GM04503 (cell line): ENCODE measurements at places on chromosomes 1 and 21.

GRCh38 chr1:9331558-9332346 lies 39.1 kb downstream of the SPSB1 start:
- DNase-seq = no peak

- DNase-seq = no peak
Measured at GRCh38 chr1:220682901-220683576, 7.1 kb upstream of the C1orf115 start.

- no peak for DNase-seq
Measured at GRCh38 chr1:183024317-183025009, 1.2 kb downstream of the LAMC1 start.

DNA sequence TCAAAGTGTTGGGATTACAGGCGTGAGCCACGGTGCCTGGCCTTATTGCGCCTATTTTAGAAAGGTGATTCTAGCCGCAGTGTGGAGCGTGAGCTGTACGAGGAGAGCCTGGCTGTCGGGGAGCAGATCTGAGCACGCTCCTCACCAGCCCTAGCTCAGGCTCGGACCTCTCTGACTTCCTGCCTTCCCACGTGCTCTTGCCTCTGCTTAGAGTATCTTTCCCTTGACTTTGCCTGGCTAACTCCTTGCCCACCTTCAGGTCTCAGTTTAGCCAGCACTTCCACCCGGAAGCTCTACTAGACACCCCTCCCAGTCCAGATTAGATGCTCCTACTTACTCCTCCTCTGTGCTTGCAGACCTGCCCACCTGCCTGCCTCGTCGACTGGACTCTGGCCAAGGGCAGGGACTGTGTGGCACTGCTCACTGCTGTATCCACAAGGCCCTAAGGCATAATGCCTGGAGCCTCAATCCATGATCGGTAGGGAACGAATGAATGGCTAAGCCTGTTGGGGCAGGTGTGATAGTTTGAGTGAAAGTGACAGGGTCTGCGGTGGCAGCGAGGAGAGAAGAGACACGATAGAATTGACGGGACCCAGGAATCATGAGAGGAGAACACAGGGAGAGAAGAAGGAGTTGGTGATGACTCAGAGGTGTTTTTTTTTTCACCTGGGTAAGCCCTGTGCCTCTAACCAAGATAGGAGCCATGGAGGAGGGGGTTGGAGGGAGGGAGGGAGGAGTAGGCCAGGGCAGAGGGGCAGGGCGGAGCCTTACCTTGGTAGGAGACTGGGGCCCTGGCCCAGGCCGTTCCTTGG lies 28.1 kb upstream of the WASF2 start:
- DNase-seq = no peak

DNA sequence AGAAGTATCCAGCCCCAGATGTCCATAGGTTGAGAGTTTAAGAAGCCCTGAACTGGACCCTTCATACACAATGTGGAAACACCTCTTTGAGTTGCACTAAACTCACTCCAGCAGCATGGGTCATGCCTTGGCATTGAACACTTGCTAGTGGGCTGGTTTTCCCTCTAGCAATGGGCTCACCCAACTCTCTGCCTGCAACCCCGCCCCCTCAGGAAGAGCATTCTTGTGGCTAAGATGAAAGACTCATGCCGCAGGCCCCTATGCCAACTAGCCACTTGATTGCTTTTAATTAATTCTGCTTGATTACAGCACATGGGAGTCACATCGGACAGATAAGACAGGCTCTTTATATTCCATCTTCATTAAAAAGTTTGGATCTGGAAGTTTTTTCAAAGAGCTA lies 136.5 kb upstream of the GJB5 start:
- DNase-seq = no peak

DNA sequence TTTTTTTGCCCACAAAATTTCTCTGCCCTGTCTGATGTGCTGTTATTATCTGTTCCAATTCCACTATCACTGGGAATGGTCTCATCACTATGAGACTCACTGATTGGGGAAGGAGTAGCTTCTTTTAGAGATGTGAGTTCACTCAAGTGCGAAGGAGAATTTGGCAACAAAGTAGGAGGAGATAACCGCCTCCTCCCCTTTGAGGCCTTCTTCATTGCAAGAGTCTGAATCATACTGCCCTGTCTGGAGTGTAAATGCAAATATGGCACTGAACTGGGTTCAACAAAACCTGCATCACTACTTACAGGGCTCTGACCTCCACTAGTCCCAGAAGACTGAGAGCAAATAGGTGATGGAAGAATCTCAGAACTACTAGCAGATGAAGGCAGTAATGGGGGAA lies 83.4 kb downstream of the ASH1L start:
- DNase-seq = no peak

DNA sequence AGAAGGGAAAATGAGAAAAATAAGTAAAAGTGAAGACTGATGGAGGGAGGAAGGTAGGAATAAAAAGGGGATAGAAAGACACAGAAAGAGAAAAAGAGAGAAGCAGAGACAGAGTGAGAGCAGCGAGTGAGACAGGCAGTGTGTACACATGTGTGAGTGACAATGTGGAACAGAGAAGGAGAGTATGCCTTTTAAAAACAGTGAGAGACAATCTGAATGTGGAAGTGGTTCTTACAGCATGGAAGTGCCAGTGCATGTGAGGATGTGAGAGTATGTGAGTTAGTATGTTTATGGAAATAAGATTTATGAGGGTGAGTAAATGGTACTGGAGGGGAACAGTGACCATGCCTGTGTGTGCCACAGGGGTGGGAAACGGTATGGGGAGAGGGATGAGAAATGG lies 1.2 kb downstream of the NEGR1 start:
- no peak for DNase-seq

DNA sequence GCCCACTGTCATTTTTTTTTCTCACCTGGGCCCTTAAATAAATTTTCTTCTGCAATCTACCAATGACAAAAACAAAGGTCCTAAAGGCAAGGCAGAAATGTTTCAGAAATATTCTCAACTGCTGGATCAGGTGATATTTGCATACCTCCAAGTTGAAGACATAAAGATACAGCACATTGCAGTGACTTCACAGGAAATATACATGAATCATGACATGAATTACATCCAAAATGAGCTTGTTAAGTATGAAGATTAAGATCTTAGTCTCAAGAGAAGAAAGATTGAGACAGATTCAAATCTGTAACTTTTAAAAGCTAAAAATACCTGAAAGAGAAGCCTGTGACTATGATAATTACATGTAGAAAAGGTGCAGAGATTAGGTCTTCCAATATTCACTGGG lies 207.8 kb downstream of the SIPA1L2 start:
- no peak for DNase-seq

DNA sequence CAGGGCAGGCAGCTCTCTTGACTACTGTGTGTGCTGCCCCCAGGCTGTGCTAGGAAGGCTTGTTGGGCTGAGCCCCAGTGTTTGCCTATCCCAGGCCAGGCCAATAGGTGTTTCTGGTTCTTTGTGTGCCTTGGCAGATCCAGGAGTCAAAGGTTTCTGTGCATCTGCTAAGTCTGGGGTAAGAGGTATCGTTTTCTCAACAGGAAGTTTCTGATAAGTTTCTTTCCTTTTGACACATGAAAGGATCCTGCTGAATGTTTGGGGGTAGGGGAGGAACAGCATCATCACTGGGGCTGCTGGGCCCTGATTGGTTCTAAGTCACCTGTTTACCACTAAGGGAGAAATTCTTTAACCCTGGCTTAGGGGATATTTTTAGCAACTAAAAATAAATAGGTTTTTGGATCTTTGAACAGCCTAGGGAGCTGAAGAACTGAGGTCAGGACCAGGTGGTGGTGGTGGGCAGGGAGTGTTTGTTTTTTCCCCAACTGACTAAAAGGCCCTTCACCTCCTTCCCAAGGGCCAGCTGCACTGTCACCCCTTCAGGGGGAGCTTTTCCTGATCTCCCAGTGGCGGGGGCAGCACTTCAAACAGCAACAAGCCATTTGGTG lies 85.1 kb downstream of the KCNN3 start:
- no peak for DNase-seq

GRCh38 chr1:220219136-220219442 lies 53.2 kb downstream of the RAB3GAP2 start:
- no peak for DNase-seq

- no peak for DNase-seq
Measured at GRCh38 chr1:16026723-16027484, 5.1 kb downstream of the CLCNKA start.

DNA sequence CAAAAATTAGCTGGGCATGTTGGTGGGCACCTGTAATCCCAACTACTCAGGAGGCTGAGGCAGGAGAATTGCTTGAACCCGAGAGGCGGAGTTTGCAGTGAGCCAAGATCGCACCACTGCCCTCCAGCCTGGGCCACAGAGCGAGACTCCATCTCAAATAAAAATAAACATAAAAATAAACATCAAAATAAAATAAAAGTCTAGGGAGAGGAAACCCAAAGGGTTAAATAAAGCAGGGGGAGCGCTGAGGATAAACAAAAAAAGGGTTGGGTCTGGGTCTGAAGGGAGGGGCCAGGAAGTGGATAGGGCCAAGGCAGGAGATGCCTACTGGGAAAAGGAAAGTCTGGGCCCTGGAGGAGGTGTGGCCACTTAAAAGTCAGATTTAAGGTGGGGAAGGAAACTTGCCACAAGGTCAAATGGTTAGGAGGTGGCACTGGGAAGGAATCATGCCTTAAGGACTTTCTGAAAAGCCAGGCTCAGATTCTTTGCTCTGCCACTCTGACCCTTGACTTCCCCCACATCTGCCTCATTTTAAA lies 150.0 kb downstream of the ADSS2 start:
- DNase-seq = no peak

GRCh38 chr1:200128081-200128480 lies 100.6 kb downstream of the NR5A2 start:
- no peak for DNase-seq

GRCh38 chr1:229278120-229278741 lies 7.3 kb downstream of the RAB4A start:
- DNase-seq = no peak

GRCh38 chr1:184755226-184756065 lies 788 bp upstream of the EDEM3 start:
- no peak for DNase-seq

GRCh38 chr1:14616632-14617396 lies 18.3 kb downstream of the KAZN start:
- no peak for DNase-seq

- peak; percentile 51 for DNase-seq
Measured at GRCh38 chr1:98325646-98326440, 335.7 kb upstream of the SNX7 start.

DNA sequence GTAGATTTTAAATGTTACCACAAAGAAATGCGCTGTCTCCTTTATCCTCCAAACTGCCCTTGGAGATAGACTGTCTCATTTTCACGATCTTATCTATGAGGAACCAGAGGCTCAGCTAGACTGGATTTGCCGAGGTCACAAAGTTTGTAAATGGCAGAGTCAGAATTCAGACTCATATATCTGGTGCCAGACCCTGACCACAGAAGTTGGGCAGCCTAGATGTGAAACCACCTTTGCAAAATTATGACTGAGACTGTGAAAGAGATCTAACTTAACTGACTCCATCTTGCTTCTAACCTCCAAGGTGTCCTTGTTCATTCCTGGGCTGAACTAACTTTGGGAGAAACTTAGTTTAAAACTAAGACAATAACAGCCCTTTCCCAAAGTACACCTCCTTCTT lies 14.1 kb downstream of the CNR2 start:
- DNase-seq = no peak

DNA sequence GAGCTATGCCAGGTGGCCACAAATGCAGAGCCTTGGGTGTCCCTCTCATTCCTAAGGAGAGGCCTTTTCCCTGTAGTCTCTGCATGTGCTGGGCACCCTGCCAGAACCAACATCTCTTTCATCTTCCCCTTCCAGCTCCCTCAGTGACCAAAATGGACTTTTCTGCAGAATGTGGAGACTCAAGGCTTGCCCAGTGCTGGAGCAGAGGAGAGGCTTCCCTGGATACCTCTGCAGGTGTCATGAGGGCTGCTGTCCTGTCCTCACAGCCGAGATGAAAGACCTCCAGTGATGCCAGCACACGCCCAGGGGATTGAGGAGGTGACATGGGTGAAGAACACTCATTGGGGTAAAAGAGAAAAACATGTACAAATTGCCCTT lies 347.0 kb upstream of the AJAP1 start:
- no peak for DNase-seq

- no peak for DNase-seq
Measured at GRCh38 chr1:179155615-179156014, 73.7 kb downstream of the TOR3A start.

- DNase-seq = no peak
Measured at GRCh38 chr1:86150553-86151055, 6.0 kb downstream of the COL24A1 start.

- no peak for DNase-seq
Measured at GRCh38 chr21:26457817-26458216, 115.3 kb downstream of the CYYR1 start.

GRCh38 chr1:153465811-153466636 lies 5.6 kb upstream of the S100A7 start:
- DNase-seq = no peak

GRCh38 chr21:30289215-30289614 lies at the start of gene KRTAP25-1:
TSS of gene KRTAP25-1 (minus strand) at chr21:30289514. CDS start at chr21:30289490, 24 bp downstream.
- no peak for DNase-seq

DNA sequence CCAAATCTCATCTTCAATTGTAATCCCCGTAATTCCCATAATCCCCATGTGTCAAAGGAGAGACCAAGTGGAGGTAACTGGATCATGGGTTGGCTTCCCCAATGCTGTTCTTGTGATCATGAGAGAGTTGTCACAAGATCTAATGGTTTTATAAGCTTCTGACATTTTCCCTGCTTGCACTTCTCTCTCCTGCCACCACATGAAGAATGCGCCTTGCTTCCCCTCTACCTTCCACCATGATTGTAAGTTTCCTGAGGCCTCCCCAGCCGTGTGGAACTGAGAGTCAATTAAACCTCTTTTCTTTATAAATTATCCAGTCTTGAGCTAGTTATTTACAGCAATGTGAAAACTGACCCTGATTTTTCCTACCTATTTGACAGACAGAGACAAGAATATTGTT lies 162.5 kb upstream of the SYT6 start:
- no peak for DNase-seq

DNA sequence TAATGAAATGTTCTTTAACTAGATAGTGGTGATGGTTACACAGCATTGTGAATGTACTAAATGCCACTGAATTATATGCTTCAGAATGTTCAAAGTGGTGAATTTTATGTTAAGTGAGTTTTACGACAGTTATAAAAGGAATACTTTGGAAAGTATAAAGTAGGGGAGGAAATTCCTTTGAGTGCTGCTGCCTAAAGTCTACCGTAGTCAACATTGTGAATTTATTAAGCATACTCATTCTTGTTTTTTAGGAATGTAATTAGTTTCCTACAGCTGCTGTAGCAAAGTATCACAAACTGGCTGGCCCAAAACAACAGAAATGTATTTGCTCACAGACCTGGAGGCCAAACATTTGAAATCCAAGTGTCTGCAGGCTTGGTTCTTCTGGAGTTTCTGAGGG lies 73.0 kb downstream of the SWT1 start:
- peak; percentile 11 for DNase-seq

DNA sequence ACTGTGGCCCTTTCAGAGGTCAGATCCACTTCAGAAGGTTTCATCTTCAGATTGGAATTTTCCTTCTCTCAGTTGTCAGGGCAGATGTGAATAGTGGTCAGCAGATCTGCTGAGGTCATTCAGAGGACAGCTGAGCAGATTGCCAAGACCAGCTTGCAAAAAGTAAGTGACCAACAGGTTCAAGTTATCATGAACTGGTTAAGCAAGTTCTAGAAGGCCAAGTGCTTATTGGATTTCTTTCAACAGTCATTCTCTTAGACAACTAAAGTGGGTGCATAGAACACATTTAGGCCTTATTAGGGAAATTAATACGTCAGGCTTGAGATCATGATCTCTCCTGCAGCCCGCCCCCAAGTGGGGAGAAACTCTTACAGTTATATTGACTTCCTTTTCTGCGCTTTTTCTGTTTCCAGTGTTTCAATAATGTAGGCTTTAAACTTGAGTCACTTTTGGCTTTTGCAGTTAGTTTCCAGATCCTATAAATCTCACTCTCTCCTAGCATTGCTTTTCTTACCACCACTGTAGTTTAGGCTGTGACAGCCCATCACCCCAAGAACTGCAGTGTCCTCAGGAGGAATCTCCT lies 96.4 kb downstream of the C1orf21 start:
- peak; percentile 66 for DNase-seq
